NCI-H1048 (cell line): ENCODE measurements at places on chromosomes 4 and X.

DNA sequence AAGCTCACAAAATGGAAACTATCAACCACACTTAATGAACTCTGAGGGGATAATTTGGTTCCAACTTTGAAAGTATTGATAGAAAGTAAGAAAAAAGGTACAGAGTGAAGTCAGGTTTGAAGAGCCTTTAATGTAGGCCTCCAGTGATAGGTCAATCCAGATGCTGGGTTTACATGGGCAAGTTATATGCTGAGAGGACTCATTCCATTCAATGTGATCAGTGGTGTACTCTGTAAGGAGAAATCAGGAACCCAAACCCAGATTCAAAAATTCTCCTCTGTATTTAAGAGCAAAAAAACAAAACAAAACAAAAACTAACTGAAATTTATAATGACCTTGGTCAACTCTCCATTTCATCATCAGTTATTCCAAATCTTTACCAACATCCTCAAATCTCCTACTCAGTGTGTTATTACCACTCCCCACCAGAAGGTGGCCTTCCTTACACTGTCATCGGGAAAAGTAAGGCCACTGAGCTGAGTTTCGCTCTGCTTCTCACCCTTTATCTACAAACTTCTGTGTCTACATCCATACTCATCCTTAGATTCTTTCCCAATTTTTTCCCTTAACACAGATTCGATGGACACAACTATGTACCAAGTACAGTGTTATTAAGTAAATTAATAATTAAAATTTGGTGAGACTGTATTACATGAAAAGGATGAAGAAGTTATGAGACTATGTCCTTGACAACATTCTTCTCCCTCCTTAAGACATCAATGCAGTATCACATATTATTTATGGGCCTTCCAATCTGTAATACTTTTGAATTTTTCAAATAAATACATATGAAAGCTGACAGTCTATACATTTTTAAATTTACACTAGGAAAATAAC, 88.3 kb downstream of the ZAR1 start:
- DNase-seq = no peak

DNA sequence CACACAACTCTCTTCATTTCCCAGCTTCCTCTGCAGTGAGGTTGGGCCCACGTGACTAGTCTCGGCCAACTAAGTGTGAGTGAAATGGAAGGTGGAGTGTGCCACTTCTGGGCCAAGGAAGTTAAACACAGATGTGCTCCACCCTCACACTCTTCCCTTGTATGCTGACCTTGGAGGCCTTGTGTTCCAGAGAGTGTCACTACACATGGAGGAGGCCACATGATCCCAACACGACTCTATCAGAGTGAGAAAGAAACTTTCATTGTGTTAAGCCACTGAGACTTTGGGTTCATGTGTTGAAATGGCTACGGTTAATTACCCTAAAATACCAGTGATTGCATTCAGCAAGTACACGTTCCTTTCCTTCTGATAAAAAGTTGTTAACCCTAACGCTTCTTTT, 55.1 kb downstream of the TBC1D9 start:
- DNase-seq = no peak

GRCh38 chrX:125340490-125340889, 20.8 kb downstream of the TEX13C start:
- DNase-seq = no peak

GRCh38 chr4:137519406-137519805, 12.9 kb downstream of the PCDH18 start:
- DNase-seq = no peak

DNA sequence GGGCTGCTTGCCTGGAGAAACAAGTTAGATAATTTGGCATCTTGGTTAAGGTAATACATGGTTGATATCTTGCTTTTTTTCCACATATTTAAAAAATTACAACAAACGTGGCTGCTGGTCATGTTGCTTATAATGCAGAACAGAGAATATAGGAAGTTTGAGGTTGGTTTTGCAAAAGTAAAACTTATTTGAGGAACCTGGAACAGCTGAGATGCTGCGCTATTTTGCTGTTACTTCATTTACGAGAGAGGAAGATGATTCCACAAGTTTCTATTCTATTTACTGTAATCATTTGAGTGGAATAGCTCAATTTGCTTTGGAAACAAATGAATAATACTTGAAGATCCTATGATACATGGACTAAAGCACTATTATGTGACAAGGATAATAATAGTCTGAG, 118.9 kb downstream of the TMA16 start:
- no peak for DNase-seq

- DNase-seq = no peak
Measured at GRCh38 chrX:48064261-48064660, 7.2 kb downstream of the ZNF630 start.

GRCh38 chr4:119310826-119311225, 11.1 kb downstream of the FABP2 start:
- no peak for DNase-seq

DNA sequence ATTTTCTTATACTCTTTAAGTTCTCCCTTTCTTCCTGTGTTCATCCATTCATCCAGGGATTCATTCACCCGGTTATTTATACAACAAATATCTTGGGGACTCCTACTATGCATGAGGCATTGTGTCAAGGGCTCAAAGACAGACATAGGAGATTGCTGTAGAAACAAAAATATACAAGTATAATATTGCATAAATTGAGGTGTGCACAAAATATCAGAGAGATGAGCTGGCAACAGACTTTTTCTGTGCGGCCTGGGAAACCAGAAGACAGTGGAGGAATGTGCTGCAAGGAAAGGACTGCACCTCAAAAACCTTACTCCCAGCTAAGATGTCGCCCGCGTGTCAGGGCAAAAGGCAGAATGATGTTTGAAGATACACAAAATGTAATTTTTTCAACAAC, 9.6 kb downstream of the OTOP1 start:
- DNase-seq = no peak

DNA sequence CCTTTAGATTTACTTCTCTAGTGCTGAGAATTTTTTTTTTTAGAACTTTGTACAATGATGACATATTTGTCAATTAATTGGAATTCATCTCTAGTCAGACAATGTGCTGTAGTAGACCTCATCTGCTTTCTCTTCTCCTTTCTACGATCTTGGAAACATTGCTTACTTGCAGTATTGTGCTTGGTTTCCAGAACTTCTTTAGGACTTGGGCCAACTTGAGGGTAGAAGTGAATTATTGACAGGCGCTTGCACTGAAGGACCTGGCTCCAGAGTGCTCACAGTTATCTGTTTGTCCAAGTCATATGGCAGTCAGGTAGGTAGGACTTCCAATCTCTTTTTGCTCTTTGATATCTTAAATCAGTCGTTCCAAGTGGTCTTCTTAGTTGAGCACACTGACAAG, 39.6 kb downstream of the FNIP2 start:
- DNase-seq = no peak

GRCh38 chr4:3228881-3229280, 20.1 kb upstream of the MSANTD1 start:
- DNase-seq = no peak

DNA sequence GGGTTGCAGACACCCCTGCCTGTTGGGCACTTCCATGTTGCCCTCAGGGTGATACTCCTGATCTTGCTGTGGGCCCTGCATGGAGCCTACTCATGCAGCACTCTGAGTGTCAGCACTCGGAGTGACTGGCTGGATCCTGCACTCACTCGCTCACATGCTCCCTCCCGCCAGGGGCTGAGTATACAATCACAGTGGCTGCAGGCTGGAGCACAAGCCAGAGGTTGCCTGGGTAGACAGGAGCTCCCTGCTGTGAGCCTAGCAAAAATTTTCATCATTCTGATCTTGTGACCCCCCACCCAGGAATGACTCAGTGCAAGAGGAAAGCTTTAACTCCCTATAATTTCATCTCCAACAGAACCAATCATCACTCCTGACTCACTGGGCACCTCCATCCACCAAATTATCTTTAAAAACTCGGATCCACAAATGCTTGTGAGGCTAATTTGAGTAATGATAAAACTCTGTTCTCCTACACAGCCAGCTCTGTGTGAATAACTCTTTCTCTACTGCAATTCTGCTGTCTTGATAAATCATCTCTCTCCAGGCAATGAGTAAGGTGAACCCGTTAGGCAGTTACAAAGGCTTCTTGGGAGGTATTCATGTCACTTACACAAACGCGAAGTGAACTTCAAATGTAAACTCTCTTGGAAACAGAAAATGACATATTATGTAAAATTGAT, 1180.8 kb upstream of the PABPC4L start:
- no peak for DNase-seq

DNA sequence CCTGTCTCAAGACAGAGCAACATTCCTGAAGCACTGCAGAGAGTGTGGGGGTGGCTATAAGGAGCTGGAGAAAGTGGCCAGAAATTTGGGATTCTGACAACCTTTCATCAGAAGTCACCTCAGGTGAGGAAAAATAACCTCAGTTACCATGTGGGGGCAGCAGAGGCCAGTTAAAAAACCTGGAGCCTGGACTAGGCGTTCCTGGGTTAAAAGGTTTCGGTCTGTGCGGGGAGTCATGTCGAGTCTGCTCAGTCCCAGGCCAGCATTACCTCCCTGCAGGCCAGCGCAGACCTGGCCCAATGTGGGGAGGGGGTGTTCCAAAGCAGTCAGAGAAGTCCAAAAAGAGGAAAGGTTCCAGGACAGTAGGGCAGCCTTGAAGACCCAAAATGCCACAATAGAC, 10.9 kb upstream of the NALF2 start:
- no peak for DNase-seq

DNA sequence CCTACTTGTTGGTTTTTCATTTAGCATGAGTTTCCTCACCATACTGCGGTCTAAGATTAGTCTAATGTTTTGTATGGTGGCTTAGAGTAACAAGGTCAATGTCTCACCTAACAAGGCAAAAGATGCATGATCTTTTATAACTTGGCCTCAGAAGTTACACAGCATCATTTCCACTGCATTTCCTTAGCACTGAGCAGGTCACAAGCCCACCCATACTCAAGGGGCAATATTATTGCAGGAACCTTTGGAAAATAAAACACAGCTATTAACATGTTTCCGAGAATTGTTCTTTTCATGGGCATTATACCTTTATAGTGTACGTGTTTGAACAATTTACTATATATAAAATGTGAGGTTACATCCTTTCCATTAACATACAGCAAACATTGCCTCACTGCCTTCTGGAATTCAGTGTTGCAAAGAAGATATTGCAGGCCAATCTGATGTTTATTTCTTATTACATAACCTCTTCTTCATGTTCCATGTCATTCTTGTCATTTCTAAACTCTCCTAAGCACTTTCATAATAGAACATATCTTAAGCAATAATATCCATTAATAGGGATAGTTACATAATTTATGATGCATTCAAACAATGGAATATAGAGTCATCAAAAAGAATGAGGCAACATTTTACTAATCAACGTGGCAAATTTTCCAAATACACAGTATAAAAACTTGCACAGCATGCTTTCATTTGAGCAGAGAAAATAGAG, 153.8 kb downstream of the AREG start:
- no peak for DNase-seq

- no peak for DNase-seq
Measured at GRCh38 chrX:20988118-20988517, 386.1 kb upstream of the CNKSR2 start.

DNA sequence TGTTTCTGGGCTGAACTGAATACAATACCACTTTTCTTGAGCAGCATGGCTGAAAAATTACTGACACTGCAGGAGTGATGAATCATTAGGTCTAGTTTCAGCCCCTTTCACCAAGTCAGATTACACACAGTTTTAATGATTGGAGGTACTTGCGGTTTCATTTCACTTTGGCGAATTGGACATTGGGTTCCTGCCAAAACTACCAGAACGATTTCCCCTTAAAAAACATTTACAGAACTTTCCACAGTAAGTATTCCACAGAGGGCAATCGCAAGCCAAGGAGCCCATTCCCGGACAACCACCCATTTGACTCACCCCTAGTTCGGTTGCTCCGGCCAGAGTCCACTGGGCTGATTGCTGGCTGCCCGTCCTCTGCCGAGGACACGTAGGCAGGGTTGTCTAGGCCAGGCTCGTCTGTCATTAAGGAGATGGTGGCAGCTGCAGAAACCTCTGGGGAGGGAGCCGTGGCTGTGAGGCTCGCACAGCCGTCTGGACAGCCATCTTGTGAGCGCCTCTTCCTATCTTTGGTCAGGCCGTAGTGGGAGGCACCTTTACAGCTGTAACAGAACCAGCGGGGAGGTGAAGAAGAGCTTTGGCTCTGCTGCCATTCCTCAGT, 83.5 kb downstream of the LNX1 start:
- no peak for DNase-seq

GRCh38 chrX:39227371-39227770, 426.1 kb downstream of the MID1IP1 start:
- DNase-seq = no peak

GRCh38 chr4:10554694-10555093, 97.5 kb upstream of the ZNF518B start:
- DNase-seq = peak; percentile 20

DNA sequence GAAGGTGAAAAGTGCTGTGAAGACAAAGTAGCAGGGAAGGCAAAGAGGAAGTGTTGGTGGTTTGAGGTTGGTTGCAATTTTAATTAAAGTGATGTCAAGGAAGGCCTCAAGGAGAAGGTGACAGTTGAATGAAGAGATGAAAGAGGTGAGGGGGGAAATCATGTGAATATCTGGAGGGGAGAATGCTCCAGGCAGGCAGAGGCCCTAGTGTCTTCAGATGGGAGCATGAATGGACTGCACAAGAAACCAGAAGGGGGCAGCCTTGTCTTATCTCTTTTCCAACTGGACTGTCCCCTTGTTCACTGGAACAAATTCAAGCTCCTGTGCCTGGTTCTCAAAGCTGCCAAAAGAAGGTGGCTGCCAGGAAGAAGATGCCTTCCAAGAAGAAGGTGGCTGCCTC, 68.4 kb downstream of the MAOB start:
- DNase-seq = no peak

DNA sequence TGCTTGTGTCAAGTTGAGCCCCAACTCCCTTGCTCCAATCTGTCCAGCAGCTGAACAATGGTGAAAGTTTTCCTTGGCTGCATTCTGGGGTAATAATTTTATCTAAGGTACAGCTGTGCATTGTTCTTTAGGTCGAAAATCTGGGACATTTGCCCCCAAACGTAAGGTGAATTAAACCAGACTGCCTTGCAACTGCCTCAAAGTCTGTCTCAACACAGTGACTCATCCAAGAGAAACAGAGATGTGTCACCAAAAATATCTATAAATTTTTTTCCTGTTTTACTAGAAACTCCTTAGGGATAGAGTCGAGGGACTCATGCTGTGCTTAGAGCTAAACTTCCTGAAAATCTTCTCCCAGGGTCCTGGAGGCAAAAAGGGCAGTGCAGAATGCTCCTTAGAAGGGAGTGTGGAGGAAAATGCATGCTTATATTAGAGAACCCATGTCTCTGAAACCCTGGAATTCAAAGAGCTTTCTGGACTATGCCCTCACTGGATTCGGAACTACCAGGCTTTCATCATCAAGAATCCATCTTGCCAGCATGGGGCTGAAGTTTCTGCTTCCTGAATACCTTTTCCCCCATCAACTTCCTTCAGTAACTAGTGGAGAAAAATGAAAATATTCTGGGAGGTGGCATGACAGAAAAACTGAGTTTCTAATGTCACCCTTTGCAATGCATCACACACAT, 115.7 kb downstream of the PALLD start:
- no peak for DNase-seq

DNA sequence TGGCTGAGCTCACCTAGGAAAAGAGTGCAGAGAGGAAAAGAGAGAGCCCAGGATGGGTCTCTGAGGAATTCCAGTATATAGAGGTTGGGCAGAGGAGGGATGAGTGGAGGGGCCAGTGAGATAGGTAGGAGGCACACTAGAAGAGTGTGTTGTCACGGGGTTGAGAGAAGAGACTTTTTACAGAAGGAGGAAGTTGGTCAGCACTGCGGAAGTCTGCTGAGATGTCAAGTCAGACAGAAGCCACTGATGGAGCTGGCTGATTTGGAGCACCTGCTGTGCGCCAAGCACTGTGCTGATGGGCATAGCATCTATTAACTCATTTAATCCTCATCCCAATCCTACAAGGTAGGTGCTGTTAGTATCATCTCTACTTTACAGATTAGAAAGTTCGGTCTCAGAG, 60.4 kb downstream of the EFNB1 start:
- no peak for DNase-seq
